Right renal pelvis (tissue), 4 donors: ENCODE measurements at places on chromosomes 4 and X. TPM values are rescaled to one million over a fixed set of nuclear protein-coding genes. Genes with fewer than 3 reads are reported as not detected.

GRCh38 chr4:86508436-86508835, 85.7 kb upstream of the PTPN13 start:
- no peak for DNase-seq

- DNase-seq: no peak
These were observed 25.6 kb downstream of the NR0B1 start for GRCh38 chrX:30283456-30284200.

DNA sequence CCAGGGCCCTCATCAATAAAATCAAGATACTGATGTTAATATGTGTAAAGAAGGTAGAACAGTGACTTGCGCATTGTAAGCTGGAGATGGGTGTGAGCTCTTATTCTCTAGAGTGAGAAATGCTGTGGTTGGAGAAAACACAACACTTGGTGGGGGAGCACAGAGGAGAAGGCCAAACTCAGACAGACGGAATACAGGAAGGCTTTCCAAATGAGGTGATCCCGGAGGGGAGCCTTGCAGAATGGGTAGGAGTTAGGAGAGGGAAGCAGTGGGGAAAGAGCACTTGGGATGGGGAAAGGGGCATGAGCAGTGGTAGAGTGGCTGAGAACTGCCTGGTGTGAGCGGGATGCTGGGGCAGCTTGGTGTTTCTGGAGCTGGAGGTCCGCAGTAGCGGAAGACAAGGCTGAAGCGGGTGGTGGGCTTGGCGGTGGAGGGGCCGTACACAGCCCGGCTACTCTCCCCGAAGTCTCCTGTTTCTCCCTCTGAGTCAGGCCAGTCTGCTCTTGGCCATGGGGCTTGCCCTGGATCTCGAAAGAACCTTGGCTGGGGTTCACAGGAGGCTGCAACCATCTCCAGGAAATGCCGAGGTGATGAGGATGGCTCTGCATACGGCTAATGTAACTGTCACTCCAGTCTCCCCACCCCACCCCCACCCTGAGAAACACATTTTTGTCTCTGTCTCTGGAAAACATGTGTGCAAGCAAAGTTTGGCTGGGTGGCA, 11.3 kb upstream of the PLAC1 start:
- DNase-seq: no peak

GRCh38 chr4:129822701-129823100, 726.7 kb downstream of the C4orf33 start:
- DNase-seq: no peak

DNA sequence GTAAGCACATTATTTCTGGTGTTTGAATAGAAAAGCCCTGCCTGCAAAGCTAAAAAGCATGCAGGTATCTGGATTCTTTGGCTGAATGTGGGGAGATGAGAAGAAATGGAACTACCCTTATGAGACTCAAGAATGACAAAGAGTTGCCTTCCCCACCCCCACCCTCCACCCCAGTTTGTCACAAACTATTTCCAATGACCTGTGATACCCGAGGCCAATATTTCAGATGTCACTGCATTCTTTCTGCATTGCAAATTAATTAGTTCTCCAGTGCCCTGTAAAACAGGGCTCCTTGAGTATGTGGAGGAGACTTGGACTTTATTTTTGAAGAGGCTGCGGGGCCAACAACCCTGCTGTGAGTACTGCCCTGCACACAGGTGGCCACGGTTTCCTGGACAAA, 116.4 kb downstream of the ZNF827 start:
- no peak for DNase-seq

- no peak for DNase-seq
These were observed 64.1 kb downstream of the TMA16 start for GRCh38 chr4:163558539-163559044.

HEPH gene
- polyA plus RNA-seq: 47.6 TPM

GUCY1A1 gene
- 88.2 TPM for polyA plus RNA-seq
